ENCODE measurements at places on chromosomes 13 and 19. TPM values are rescaled to one million over a fixed set of nuclear protein-coding genes. Genes with fewer than 3 reads are reported as not detected.

GRCh38 chr13:113168211-113168610, 9.8 kb downstream of the PROZ start:
- no peak for DNase-seq

Gene LGALS7
- not detected for total RNA-seq

Gene STOML3
- total RNA-seq, result not detected

DNA sequence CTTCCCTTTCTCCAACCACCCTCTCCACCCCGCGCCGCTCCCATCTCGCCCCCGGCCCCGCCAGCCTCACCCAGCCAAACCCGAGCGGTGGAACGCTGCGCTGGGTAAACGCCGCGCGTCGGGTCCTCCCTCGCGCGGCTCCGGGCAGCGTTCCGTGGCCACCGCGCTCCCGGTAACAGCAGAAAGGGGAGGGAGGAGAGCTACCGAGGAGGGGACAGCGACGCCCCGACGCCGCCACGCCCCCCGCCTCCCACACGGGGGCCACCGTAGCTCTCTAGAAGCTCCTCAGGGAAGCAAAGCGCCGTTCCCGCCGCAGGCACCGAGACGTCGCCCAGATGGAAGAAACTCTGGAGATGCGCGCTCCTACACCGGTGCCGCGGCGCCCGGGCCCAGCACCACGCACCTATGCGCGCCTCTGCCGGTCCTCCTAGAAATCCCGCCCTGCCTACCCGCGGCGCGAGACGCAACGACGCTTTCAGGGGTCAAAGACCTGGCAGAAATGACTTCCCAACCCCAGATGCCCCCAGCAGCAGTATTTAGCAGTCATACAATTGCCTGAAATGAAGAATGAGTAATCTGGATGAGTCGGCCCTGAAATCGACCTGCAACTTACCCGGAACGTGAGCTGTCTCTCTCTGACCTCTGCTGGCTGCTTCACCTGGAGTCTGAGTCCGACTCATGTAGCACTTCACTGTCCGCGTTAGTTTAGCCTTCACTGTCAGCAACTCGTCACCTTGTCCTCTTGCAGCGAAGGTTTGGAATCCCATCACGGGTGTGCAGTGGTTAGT, at the start of gene RUBCNL:
Gene RUBCNL, minus strand, starts transcription at position 189 of the 788 bp plus-strand sequence. CDS start 14,777 bp downstream, outside the sequence.
- DNase-seq, result peak; percentile 76

All from Peyer's patch (tissue), 4 donors.